Stimulated activated CD4-positive, alpha-beta T cell treated with anti-CD3 and anti-CD28 coated beads, Interleukin-4, amount 100 ng/mL, for 4 hours (primary cell): ENCODE measurements at places on chromosomes 7 and 10.

GRCh38 chr10:13440185-13441061 is 88.4 kb downstream of the BEND7 start:
- DNase-seq, result peak; percentile 43

- peak; percentile 47 for DNase-seq
These were observed 26.9 kb upstream of the TRIM56 start for GRCh38 chr7:101058355-101058754.

- peak; percentile 46 for DNase-seq
These were observed at the start of gene C10orf67 for GRCh38 chr10:23344241-23344841. C10orf67 (minus strand) TSS chr10:23344797; CDS start chr10:23344774, 23 bp downstream.

DNA sequence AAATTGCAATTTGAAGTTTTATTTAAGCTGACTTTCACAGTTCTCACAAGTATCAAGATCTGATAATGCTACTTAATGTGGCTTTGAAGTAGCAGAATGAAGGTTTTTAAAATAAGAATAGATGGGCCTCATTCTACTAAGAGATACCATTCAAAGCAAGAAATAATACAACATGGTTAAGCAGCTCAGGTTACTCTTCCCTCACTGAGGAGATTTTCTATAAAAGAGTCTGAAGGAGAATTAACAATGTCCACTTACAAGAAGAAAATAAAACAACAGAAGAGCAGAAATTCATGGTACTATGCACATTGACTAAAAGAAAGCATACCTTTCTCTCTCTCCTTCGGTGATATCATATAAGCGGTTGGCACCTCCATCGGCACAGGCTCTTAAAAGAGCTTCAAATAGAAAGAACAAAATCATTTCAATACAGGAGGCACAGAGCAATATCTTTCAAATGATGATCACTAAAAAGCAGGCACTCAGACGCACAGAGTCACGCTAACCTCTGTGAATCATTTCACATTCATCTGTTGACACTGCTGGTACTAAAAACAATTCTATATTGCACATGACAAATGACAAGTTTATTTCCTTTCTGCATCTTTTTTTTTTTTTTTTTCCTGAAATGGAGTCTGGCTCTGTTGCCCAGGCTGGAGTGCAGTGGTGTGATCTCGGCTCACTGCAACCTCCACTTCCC is 153.1 kb downstream of the TPK1 start:
- DNase-seq, result no peak

DNA sequence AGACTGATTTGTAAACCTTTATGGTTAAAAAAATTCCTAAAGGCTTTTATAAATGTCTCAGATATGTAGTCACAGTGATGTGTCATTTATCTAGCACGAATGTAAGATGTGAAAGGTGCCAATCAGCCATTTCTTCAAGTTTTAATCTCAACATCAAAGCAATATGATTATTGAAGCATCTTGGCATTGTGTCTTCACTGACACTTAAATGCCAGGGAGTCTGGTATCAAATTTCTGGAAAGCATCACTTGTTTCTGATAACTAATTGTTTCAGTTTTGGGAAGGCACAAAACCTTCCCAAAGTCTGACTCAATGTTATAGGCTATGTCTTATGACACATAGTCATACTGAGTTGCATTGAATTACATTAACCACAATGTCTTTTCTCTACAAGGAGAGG is 492.0 kb upstream of the CNTNAP2 start:
- no peak for DNase-seq

DNA sequence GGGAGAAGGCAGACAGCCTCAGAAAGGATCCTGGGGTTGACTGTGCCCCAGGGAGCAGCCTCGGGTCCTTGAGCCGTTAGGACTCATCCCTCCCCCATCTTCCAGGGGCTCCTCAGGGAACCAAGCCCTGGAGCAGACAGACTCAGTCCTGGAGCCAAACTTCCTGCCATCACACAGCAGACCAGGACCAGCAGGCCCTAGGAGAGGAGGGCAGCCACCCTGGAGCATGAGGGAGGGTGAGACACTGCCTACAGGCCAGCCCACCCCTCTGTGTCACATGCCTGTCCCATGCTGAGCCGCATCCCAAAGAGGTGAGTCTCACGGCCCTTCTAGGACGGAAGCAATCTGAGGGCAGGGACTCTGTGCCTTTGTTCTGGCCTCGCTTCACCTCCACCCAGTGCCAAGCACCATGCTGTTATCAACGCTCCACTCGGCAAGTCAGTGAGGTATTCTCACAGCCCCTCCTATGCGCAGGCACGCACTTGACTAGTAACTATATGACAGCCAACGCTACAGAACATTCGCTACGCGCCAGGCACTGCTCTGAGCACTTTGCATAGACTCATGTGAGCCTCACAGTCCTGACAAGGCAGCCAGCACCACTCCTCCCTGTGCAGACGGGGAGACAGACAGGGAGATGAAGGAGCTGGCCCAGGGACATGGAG is 19.1 kb downstream of the MAD1L1 start:
- no peak for DNase-seq

DNA sequence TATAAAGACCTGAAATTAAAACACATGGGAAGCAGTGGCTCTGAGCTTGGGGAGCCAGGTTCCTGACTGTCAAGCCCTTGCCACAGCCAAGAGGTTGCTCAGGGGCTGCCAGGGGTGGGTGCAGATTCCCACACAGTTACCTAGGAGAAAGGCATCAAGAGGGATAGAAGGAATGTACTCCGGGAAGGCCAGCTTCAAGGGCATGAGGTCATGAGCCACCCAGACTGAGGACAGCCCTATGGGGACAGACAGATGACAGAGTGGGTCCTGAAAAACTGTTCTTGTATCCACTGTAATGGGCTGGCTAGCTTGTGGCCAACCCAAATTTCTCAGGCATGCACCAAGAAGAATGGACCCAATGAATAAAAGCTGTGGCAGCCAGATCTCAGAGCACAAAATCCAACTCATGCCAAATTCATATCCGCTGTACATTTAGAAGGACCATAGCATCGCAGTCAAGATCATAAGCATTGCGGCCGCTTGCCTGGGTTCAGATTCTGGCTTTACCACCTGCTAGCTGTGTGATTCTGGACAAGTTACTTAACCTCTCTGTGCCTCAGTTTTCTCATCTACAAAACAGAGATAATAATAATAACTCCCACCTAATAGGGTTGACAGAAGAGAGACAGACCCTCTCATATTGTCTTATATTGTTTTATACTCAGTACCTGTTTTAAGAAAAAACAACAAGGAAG is 44.9 kb upstream of the KCNMA1 start:
- DNase-seq, result no peak

DNA sequence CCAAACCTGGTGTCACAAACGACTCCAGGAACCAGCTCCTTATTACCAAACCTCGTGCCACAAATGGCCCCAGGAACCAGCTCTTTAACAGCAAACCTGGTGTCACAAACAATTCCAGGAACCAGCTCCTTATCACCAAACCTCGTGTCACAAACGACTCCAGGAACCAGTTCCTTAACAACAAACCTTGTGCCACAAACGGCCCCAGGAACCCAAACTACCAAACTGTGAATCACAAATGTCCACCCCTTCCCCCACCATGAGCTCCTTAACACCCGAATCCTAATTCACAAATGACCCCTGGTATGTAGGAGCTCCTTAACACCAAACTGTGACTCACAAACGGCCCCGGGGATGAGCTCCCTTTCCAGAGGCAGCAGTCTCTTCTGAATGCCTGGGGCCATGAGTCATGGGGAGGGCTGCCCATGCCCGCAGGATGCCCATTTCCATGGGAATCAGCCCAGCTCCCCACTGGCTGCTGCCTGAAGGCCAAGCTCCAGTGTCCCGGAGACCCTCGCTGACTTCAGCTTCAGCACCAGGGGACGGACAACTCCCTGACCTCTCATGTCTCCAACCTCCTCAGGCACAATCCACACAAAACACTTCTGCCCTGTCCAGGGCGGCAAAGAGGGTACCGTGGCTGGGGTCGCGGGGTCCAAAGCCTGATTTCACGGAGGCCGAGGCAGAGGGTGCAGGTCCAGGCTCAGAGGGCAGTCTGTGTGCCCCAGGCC is 213.1 kb downstream of the ELFN1 start:
- DNase-seq, result no peak
